ENCODE measurements at places on chromosomes 7 and 10.

GRCh38 chr7:77339726-77340125, 76.4 kb downstream of the GSAP start:
- DNase-seq, result no peak

DNA sequence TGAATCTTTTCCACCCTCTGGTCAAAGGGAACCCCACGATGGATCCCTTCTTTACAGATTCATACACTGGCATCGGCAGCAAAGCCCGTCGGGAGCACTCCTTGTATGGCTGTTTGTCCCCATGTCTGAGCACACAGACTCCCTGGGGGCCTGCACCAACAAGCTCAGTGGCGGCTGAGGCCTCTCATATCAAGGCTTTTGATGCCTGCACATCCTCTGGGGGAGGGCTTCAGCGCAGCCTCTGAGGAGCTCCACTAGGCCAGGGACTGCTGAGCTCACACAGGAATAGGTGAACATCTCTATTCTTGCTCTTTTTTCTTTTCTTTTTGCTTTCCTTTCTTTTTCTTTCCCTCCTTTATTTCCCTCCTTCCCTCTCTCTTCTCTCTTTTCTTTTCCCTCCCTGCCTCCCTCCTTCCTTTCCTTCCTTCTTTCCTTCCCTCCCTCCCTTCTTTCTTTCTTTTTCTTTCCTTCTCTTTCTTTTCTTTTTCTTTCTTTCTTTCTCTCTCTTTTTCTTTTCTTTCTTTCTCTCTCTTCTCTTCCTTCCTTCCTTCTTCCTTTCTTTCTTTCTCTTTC, 174.6 kb downstream of the CCDC3 start:
- DNase-seq, result no peak

DNA sequence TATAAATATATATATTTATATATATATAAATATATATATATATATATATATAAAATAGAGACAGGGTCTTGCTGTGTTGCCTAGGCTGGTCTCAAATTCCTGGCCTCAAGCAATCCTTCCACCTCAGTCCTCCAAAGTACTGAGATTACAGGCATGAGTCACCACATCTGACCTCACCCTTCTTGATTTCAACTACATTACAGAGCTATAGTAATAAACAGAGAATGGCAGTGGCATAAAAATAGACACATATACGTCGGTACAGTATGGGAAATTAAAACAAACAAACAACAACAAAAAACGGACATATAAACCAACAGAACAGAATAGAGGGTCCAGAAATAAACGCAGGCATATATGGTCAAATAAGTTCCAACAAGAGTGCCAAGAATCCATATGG, 77.6 kb upstream of the PPP1R3A start:
- no peak for DNase-seq

- DNase-seq, result no peak
Measured at GRCh38 chr10:46216836-46217751, 69.7 kb upstream of the ANTXRL start.

- no peak for DNase-seq
Measured at GRCh38 chr10:132497861-132498561, 39.6 kb upstream of the INPP5A start.

- no peak for DNase-seq
Measured at GRCh38 chr7:103127006-103127405, 21.9 kb downstream of the NAPEPLD start.

DNA sequence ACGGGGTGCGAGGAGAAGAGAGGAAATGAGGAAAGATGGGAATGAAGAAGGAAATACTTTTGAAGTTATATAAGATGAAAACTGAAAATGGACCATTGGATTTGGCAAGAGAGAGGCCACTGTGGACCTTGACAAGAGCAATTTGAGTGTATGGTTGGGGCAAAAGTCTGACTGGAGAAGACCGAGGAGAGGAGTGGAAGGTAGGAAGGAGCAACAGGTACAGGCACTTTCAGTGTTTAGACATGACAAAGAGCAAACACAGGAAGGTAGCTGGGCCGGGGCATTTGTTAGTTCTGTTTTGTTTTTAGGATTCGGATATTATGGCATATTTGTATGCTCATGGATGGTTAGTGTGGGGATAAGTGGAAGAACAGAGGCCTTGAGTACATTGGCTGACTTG, 99.4 kb downstream of the TAF3 start:
- no peak for DNase-seq

- no peak for DNase-seq
Measured at GRCh38 chr7:131570401-131570800, 14.0 kb upstream of the PODXL start.

- no peak for DNase-seq
Measured at GRCh38 chr10:44209811-44210210, 175.1 kb downstream of the CXCL12 start.

GRCh38 chr10:128751284-128751683, 625.1 kb upstream of the MKI67 start:
- no peak for DNase-seq

DNA sequence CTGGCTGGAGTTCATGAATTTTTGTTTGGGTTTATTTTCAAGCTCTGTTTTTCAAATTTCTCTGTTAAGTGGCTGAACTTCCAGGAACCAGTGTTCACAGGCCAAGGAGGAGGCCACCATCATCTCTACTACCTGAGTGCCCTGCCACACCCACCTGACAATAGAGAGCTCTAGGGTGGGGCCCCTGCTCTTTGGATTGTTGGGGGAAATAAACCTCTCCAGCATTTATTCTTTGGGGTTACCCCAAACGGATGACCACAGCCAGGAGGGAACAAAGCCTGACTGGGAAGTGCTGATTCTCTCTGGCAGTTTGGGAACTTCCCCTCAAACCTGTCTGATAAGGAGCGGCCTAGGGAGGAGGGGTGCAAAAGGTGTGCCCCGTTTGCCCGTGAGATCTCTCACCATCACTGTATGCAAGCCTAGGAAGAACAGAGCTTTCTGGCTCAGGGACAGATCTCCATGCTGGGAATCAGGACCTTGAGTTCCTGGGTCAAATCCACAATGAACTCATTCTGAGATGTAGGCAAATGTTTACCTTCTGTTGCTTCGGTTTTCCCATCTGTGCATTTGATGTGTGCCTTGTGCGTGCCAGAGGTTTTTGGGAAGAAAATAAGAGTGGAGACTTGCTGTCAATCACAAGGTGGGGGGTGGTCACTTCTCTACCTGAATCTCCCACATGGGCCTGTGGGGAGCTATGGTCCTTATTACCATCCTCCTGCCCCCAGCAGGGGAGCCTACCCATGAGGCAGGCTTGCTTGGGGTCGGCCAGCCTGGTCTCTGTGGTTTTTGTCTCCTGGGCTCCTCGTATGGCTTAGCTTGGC, 27.7 kb upstream of the PDCD4 start:
- DNase-seq, result no peak

Measured in germinal center (tissue), 1 donor.